Adrenal gland (tissue), 19 donors: ENCODE measurements at places on chromosomes 4 and X.

DNA sequence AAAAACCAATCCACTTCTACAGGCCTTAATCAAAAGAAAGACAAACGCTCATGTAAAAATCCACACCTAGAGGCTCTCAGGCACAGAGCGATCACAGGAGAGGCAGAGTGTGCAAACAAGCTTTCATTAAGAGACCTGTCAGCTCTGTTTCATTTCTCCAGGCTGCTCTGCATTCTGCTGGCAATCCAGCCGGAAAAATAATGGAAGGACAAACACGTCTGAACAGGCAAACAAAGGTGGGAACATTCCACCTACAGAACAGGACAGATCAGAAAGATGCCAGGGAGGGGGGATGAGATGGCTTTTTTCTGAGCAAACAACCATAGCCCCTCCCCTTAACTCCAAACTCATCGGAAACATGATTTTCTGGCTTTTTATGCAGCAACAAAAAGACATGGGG, 9.7 kb downstream of the SOD3 start:
- no peak for DNase-seq

DNA sequence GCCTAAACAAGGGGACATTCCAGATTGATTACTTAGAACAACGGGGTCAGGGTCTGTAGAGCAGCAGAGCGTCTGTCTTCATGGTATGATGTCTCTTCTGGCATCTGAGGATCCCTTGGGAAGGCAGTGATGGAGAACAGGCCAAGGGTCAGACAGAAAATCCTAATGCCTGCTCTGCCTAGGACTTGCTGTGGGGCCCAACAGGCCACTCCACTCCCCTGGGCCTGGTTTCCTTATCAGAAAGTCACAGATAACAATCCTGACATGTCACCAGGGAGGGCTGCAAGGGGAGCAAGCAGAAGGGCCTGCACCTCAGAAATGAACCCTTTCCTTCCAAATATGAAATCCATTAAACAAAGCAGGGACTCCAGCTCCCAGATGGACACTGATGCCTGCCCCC, 21.4 kb upstream of the ARHGAP6 start:
- no peak for DNase-seq

DNA sequence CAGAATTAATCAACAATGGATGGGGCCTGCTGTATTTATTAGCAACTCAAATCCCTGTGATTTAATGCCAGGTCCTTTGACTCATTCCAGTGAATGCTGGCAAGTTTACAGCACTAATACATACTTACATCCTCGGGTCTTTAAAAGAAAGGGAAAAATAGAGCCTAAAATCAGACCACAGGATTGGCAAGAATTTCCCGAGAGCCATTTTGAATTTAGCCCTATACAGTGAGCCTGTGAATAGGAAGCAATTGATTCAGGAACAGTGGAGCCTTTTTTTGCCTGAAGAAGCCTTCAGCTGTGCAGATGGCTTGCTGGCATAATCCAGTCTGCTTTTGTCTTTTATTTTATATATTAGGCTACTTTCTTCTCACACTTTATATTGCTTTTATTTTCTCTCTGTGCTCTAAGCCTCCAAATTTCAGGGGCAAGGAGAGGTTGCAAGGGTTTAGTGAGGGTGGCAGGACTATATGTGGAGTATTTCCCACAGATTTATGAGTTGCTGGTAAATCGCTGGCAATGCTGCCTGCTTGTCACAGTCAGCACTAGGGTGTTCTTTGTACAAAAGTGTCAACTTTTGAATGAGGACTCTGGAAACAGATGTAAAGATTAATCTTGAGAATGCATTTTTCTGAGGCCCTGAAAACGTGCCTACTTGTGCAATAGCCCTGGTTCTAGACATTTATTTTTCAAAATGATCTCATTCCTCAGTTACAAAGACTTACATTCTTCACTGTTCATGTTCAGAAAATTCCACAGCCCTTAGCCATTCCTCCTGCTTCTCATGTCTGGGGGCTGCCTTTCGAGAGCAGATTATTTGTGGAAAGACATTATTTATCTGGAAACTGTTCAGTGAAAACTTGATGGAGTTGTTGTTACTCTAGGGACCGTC, 303.5 kb downstream of the SPRY1 start:
- peak; percentile 3 for DNase-seq

DNA sequence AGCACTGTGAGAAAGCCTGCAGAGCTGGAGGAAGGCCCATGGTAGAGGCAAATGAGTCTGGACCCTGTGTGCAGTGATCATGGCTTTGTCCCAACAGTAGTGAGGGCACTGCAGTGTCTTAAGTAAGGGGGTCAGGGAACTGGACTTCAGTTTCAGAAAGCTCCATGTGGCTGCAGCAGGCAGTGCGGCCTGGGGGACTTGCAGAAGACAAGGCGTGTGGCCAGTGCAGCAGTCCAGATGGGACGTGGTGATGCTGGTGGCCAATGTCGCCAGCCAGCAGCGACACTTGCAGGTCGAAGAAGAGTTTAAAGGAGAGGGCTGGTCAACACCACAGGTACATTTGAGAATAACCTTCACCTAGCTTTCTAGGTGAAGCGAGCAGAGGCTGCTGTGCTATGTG, 113.4 kb downstream of the ZNF827 start:
- no peak for DNase-seq

DNA sequence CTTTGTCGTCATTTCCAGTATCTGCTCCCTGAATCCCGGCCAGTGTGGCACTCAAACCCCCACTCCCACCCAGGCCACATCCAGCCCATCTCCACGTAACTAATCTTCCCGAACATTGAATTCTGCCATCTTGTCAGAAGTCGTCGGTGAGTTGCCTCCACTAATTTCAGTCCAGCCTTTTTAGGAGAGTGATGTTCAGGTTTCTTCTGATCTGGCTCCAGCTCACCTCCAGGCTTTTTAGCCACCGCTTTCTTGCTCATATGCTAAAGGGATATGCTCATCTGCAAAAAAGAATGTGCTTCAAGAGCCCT, 1.3 kb downstream of the TMEM165 start:
- DNase-seq: no peak

DNA sequence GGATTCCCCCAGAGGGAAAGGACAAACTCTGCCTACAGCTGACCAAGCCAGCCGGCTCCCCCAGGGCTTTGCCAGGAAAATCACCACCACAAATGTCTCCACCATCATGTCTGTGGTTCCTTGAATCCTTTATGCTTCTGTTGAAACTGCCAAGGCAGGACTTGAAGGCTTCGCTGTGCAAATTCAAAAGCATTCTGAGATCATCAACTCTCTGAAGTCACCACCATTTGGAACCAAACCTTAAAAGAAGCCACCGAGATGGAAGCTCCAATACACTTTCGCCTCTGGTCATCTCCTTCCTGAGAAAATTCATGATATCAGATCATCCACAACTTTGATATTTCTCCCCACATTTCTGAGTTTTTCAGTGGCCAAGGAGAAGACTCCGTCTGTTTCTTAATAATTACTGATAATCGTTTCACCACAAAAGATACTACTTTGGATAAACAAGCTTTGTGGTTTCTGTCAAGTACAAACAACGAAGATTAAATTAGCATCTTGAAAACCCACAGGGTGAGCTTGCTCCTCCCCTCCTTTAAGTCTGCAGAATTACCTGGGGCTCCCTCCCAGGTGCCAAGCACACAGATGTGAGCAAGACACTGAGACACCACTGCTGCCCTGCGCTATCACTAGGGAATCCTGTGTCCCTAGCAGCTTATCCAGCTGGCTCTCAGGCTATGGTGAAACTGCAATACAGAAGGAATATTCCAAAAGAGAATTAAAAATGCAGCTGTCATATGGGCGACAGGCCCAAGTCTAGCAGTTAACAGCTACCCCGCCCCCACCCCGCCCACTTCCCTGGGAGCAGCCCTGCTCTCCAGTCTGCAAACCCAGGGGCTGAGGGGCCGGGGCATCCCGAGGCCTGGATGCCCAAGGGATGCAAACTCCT, 125.0 kb upstream of the TBL1X start:
- DNase-seq: peak; percentile 15

DNA sequence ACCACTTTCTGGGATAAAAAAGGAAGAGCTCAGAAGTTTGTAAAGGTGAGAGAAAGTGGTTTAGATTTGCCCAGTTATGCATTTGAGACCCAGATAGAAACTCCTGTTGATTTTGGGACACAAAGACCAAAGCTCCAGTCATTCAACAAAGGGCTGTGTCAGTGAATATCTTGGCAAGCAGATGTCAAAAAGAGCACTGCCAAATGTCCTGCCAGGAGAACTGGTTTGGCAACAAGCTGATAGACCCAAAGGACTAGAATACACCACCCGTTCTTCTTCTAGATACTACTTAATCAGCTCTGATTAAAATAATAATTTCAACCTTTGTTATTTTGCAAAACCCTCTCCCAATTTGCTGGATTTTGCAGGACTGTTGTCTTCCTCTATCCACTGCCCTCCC, 121.4 kb downstream of the NHS start:
- no peak for DNase-seq

DNA sequence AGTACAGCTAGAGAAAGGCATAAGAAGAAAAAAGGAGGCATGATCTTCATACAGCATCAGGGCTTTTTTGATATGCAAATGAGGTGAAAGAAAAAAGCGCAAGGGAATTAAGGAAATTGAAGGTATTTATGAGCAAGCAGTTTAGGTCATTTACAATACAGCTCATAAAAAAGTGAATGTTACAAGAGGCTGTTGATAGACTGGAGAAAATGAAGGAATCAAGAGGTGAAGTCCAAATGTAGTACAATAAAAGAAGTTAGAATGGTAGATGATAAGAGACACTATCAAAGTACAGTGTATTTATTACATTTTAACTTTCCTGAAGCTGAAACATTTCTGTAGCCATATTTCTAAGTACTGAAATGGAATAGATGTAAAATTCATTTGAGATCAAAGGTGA, 1349.5 kb downstream of the ADGRL3 start:
- DNase-seq: no peak

- DNase-seq: no peak
These were observed 30.6 kb downstream of the TBC1D9 start for GRCh38 chr4:140725556-140725955.

DNA sequence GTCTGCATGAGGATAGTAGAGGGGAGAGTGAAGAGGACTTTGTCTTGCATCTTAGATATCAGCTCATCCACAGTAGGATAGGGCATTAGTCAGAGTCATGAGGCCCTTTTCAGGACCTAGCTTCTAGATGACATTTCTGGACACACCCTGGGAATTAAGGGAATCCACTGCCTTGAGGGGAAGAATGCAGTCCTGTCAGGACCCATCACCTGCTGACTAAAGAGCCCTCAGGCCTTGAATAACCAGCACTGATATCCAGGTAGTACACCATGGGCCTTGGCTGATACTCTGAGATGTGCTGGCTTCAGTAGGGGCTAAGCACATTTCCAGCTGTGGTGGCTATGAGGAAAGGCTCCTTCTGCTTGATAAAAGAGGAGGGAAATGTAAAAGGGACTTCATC, 134.4 kb downstream of the EDA2R start:
- DNase-seq: no peak

DNA sequence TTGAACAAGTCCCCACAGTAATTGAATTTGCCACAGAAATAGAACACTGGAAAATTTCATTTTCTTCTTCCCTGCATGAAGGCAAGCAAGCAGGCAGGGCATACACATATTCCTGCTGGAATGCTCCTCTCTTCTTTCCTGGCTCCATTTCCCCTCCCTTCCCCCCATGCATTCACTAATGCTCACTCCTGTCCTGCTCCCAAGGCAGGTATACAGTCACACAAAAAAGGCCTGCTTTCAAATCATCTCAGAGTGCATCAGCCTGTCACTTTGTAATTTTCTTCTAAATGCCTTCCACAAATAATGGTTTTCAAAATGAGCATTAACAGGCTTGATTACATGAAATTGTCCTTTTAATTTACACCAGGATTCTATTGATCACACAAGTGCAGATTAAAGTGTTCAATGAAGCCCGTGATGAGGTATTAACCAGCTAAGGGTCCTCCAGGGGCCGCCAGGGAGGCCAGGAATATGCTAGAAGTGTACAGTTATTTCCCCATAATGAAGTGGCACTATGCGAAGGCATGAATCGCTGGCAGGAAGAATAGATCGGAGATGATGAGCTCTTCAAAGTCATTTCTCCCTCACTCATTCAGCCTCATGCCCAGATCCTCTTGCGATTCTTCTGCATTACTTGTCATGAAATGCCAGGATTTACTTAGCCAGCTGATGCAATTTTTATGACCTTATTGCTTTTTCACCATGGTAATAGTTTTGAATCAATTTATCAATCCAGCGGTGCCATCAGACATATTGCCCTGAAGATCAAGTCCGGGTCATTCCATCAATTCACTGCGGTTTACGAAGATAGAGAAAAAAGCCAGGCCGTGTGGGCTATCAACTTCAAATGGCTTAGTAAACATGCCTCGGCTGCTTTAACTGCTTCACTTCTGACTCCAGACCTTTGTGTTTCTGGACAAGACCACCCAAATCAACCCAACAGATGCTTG, 243.5 kb downstream of the GPAT3 start:
- DNase-seq: no peak

DNA sequence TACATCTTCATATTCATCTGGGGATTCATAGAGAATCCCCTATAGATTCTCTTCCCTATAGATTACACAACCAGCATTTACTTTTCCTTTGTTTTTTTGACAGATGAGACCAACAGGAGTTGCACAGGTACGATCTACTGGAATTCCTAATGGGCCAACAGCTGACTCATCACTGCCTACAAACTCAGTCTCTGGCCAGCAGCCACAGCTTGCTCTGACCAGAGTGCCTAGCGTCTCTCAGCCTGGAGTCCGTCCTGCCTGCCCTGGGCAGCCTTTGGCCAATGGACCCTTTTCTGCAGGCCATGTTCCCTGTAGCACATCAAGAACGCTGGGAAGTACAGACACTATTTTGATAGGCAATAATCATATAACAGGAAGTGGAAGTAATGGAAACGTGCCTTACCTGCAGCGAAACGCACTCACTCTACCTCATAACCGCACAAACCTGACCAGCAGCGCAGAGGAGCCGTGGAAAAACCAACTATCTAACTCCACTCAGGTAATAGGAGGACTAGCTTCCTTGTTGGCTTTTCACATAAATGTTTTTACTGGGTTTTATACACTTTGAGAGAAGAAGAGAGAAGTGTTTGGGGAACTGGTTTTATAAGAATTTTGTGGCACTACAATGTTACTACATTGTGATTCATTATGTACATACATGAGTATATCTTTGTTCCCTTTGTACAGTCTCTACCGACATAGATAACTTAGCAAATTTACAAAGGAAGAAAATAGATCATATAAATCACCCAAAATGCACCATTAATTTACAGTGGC, 137.2 kb downstream of the DIPK2B start:
- DNase-seq: no peak

- DNase-seq: no peak
These were observed 32.7 kb downstream of the IRF2 start for GRCh38 chr4:184441461-184442313.

DNA sequence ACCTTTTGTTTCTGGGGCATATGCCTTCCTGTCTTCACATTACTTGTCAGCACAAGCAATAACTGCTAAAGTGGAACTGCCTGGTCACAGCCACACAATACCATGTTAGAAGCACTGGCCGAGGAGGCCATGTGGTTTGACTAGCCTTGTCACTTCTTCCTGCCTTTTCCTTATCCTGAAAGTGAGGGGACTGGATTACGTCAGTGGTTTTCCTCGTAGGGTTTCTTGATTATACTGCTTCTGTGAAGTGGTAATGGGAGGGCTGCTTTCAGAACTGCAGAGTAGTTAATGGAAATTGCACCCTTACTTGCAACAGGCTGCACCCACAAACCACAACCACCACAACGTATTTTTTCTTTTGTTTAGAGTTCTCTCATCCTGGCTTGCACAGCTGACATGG, 26.6 kb downstream of the ZRSR2 start:
- DNase-seq: no peak

- peak; percentile 38 for DNase-seq
These were observed 93.0 kb downstream of the TSPAN7 start for GRCh38 chrX:38654302-38654701.
